Osteocyte (in vitro differentiated cells): ENCODE measurements at places on chromosomes 2 and 18.

GRCh38 chr2:25602333-25602723 lies 71.0 kb downstream of the DTNB start:
- DNase-seq = no peak

DNA sequence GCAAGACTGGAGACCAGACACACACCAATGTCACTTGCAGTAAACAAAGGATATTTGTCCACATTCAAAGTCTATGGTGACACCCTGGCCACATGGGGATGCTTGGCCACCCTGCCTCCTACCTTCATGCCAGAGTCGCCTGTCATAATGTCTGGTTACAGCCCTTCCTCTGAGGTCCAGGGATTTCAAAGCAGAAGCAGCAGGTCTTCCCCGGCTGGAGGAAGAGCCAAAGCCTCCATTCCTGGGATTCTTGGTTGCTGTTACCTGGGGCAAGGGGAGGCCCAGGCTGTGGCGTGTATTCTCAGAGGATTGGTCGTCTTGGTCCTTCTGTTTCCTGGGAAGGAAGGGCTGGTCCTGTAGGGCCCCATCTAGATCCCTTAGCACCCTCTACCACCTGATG lies 2.3 kb upstream of the ALPP start:
- DNase-seq = no peak

- DNase-seq = no peak
Measured at GRCh38 chr2:239288951-239289511, 111.8 kb downstream of the HDAC4 start.

- no peak for DNase-seq
Measured at GRCh38 chr2:29053223-29053622, 21.1 kb downstream of the PCARE start.

DNA sequence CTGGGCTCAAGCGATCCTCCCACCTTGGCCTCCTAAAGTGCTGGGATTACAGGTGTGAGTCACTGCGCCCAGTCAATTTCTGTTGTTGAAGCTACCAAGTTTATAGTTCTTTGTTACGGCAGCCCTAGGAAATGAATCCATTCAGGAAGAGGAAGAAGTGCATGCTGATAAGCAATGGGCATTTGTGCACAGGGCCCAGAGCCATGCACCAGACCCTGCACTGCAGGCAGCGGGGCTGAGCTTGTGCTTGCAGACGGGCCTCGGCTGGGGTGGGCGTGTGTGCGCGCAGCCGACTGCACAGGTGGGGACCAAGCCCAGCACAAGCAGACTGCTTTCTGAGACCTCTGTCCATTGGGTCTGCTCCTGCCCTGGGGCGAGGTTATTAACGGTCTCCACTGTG lies 144.6 kb downstream of the CABLES1 start:
- no peak for DNase-seq

DNA sequence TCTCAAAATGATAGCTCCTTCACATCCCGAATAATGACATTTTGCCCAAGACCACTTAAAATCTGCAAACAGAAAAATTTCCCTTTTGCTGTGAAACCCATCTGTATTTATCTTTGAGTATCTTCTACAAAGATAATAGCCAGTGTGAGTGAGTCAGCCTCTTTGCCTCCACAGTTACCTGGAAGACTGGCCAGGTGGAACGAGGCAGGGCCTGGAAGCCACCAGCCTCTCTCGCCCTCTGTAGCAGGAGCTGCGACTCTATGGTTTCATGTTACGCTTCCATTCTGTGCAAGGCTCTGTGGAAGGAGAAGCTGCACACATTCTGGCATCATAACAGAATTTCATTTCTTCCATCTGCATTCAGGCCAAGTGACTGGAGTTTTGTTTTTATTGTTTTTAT lies 9.5 kb downstream of the ELP2 start:
- DNase-seq = no peak

GRCh38 chr2:241612156-241613016 lies 24.6 kb downstream of the THAP4 start:
- DNase-seq = no peak

DNA sequence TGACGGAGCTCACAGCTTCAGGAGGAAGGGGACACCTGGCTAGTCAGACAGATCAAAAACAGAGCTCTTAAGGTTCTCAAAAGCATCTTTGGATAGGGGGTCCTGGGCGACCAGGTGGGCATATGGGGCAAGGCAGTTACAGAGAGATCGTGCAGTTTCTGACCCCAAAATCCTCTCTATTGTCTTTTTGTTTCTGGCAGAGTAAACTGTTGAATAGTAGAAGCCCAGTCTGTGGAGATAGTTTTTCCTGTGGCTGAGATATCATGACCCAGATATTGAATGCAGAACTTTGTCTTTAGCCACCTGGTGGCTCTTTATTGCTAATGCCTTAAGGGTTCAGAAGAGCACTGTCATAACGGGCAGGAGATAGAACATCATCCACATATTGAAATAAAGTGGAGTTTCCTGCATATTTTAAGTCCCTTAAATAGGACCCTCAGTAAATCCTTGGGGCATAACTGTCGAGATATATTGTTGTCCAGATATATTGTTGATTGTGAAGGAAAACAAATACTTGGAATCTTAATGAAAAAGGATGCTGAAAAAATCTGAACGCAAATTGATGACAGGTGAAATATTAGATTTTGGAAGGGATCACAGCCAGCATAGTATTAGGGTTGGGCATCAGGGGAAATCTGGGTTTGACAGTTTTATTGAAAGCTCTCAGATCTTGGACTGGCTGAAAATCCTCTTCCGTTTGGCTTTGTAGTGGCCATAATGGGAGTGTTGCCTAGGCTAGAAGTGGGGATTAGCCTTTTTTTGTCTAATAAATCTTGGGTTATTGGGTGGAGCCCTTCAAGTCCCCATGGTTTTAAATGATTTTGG lies 14.1 kb upstream of the ZDBF2 start:
- no peak for DNase-seq

DNA sequence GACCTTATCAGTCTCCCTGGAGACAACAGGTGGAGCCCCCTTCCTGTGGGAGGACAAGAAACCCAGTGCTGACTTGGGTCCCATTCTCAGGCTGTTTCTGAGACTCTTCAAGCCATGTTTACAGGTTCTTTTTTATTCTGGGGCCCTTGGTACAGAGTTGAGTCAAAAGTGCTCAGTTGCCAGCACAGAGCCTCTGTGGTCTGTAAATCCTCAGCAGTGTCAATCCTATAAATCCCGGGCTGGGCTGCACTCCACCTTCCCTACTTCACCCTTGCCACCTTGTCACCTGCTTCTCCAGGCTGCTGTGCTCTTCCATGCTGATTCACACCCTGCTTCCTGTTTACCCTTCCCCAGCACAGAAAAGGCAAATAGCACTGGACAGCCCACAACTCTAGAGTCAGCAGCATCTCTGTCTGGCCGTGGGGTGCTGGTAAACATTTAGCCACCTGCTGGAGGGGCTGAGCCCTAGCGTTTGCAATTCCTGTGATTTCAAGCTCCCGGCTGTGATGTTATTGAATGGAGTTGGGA lies 74.7 kb downstream of the TNFRSF11A start:
- no peak for DNase-seq

DNA sequence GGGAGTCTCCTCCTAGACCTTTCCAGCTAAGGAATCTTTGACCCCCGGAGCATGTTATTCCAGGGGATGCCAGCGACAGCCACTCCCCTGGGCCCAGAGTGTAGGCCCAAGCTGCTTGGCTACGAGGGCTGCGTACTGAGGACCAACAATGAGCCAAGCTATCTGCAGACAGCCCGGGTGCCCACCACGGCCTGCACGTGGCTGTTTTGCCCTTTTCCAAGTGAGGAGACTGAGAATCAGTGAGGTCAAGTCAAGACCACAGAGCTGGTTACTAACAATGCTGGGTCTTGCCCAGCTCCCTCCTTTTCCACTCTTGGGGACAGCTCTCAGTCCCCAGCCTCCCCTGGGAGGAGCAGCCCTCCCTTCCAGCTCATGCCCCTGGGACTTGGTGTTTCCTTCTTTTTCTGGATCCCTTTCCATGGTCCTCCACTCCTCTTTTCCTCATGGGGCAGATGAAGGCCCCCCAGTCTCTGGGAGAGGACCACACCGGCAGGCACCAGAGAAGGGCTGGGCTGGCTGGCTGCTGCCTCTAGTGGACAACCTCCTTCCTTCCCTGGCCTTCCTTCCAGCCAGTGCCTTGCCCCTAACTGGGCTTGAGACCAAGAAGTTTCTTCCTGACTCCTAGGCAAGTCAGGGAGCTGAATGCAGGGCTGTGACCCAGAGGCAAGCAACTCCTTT lies 550 bp upstream of the MALL start:
- no peak for DNase-seq

DNA sequence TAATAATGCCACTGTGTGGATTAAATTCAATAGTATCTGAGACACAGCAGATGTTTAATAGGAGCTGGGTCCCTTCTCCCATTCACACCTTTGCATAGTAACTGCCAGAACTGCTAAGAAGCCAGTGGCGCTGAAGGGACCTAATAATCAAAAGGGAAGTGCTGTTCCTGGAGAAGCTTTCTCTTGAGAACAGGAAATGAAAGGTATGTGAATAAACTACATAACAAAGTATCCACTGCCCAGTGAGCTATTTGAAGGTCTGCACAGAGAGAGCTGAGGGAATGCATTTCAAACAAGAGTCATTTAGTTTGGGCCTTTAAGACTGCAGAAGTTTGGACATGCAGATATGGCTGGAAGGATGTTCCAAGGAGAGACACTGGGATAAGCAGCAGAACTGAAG lies 56.1 kb upstream of the KIDINS220 start:
- no peak for DNase-seq

- no peak for DNase-seq
Measured at GRCh38 chr2:196801674-196802261, 2.3 kb upstream of the GTF3C3 start.

- no peak for DNase-seq
Measured at GRCh38 chr2:33265584-33266338, 210.7 kb upstream of the RASGRP3 start.

DNA sequence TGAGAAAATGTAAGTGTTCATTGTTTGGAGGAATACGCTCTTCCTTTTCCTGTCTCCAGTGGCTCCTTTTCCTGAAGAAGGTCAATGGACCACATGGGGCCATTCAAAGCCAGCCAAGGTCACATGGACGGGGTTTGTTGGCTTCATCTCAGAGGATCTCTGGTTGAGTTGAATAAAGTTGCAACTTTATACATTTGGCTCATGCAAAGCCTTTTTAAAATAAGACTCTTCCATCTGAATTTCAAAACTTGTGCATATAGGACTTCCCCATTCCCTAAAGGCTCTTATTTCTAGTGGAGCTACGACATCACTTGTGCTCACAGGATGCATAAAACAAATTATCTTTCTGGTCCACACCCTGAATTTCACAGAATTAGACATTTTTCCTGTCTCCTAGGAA lies 235.5 kb downstream of the CMPK2 start:
- no peak for DNase-seq

DNA sequence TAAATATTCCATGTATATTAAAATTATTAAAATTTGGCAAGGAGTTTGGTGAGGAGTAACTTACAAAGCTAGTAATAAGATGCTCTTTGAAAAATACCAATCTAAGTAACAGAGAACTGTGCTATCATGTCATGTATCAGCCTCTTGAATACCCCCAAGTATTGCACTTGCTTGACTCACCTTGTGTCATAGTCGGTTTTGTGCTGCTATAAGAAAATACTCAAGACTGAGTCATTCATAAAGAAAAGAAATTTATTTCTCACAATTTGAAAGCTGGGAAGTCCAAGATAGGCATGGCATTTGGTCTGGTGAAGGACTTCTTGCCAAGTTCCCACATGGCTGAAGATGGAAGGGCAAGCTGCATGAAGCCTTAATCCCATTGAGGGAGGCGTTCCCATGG lies 179.2 kb downstream of the MEMO1 start:
- no peak for DNase-seq

DNA sequence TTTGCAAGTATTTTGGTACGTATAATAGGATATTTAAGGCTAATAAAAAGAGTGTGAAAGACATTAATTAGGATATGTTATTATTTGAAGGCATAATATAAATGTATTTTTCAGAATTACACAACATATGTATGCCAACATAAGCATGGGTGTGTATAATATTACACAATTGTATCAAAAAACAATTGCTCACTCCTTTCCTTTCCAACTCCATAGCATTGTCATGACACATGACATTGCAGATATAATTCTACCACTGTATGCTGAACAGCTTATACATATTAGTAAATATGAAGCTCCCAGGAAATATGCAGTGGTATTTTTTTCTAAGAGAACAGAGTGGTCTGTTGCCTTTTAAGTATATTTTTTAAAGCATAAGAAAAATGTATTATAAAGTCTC lies 593.1 kb downstream of the TMX3 start:
- DNase-seq = no peak

- no peak for DNase-seq
Measured at GRCh38 chr2:145302886-145303285, 783.0 kb upstream of the ZEB2 start.

GRCh38 chr18:32355896-32356295 lies 114.8 kb downstream of the GAREM1 start:
- DNase-seq = no peak

GRCh38 chr2:126536605-126537200 lies 119.3 kb upstream of the GYPC start:
- DNase-seq = no peak
